Muscle of back (tissue), 13 donors: ENCODE measurements at places on chromosomes 5 and 9. TPM values are rescaled to one million over a fixed set of nuclear protein-coding genes. Genes with fewer than 3 reads are reported as not detected.

The LIX1 gene
- 3.8 TPM for polyA plus RNA-seq

The DDX31 gene
- polyA plus RNA-seq: 10.5 TPM

The NIPAL4 gene
- polyA plus RNA-seq: 0.31 TPM

The ECM2 gene
- 23.2 TPM for polyA plus RNA-seq

The KIF4B gene
- polyA plus RNA-seq: 0.08 TPM

The CBY3 gene
- polyA plus RNA-seq: not detected

The SPATA31A3 gene
- polyA plus RNA-seq: not detected

The EIF4EBP3 gene
- polyA plus RNA-seq: 8.3 TPM

The BHMT2 gene
- 2.1 TPM for polyA plus RNA-seq
